ENCODE measurements at places on chromosomes 11 and 22.

GRCh38 chr11:77814848-77815247, 5.7 kb downstream of the RSF1 start:
- DNase-seq: no peak

DNA sequence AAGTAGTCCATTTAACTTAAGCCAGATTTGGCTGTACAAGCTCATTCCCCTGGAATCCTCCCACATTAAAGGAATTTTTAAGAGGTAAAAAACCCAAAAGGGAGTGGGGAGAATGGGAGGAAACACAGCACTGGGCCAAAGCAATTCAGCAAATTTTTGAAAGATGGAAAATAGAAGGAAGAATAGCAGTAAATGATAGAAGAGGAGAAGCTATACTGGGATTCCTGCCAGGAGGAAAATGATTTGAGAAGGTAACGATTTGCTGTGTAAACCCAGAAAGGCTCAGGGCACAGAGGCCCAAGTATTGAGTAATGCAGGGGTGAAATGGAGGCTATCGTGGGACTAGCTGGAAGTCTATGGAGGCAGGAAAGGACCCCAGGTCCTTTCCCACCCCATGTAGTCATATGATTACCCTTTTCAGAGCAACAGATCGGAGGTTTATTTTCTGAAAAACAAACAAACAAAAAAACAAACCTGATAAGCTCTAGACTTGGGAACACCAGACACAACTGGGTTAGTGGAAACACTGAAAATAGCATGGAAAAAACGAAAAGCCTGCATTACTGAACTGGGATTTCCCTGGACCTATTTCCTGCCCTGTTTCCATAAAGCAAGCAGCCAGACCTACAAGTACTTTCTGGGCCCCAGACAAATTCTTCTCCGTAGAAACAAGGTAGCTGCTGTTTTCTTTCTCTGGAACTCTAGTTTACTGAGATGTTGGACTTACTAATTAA, 140.0 kb downstream of the SWAP70 start:
- DNase-seq: no peak

GRCh38 chr11:58438486-58438885, 3.5 kb downstream of the OR5B12 start:
- DNase-seq: no peak

DNA sequence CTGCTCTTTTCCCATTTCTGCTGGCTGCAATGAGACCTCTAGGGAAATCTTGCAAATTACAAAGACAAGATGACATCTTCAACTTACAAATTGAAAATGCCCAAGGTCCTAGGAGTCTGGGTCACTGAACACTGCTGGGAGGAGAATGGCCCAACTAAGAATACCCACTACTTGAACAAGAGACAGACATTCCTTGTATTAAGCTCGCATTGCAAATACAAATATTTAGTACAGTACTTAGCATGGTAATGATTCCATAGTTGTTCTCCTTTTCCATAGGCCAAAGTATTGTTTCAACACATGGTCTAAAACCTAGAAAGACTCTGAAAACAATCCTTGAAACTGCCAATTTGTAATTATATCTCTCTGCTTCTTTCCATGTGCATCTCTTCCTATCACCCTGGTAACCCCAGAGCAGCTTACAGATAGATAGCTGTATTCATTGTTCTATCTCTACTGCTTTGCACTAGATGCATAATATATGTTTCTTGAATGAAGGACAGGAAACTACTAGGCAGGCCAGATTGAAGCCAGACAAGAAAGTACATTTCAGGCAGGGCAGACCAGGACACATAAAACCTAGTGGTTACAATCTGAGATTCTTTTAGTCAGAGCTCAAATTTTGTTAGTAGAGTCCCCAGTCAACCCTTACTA, 1545.7 kb upstream of the TENM4 start:
- no peak for DNase-seq

DNA sequence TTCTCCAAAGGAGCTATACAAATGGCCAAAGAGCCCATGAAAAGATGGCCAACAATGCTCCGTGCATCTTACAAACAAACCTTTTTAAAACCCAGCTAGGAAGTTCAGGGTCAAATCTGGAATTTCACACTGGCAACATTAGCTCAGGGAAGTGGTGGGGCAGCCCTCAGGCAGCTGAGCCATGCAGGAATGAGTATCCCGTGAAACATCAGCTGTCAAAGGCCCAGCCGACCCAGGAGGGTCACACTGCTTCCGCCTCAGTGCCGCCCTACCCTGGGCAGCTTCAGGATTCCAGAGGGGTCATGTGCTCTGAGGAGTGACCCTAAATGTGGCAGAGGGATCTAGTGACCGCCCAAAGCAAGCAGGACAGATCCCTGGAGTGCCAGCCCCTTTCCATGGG, 73.4 kb downstream of the LINC01488 start:
- DNase-seq: no peak

DNA sequence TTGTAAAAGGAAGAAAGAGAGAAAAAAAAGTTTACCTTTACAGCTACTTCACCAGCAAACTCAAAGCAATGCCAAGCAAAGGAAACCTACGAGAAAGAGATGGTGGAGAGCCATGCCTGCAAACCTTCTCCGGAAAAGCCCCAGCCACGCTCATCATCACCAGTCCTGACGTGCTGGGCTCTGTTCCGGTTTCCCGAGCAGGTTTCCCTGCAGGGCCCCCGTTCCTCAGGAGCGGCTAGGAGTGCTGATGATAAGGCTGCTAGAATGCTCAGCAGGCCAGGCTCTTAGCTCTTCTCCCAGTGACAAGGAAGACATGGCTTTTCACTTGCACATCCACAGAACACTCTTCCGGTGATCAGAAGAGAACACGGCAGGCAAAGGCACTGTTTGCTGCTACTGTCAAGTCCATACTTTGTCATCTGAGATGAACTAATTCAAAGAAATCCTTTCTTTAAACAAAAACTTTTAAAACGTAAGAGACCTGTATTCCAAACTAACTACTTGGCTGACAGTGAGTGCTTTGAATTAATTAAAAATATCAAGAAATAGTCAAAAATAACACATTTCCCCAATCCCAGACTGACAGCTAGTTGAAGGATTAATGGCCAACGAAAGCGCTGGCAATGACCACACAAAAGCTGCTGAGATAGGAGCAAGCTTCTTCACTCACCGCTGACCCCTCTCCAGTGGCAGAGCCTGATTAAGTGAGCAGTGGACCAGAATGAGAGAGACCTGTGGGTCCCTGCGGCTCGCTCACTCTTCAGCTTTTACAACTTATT, 35.8 kb downstream of the DUSP8 start:
- no peak for DNase-seq
